ENCODE measurements at places on chromosomes 1 and 21. TPM values are rescaled to one million over a fixed set of nuclear protein-coding genes. Genes with fewer than 3 reads are reported as not detected.

PLD5 gene
- not detected for total RNA-seq

ICOSLG gene
- 1.1 TPM for total RNA-seq

FLG2 gene
- total RNA-seq = not detected

NBPF3 gene
- 112 TPM for total RNA-seq

CXADR gene
- 5.6 TPM for total RNA-seq

PRDM15 gene
- total RNA-seq = 7.2 TPM

LIN28A gene
- not detected for total RNA-seq

F11R gene
- 12.7 TPM for total RNA-seq

TP53BP2 gene
- total RNA-seq = 58.6 TPM

SPATA1 gene
- 0.88 TPM for total RNA-seq

TBX19 gene
- 0.44 TPM for total RNA-seq

AGL gene
- total RNA-seq = 6.8 TPM

EVA1C gene
- total RNA-seq = 11.3 TPM

CLDN19 gene
- not detected for total RNA-seq

TNFRSF8 gene
- total RNA-seq = under 0.01 TPM

SCCPDH gene
- 35.5 TPM for total RNA-seq

AMY1B gene
- total RNA-seq = not detected

TRIM17 gene
- 0.66 TPM for total RNA-seq

RRP15 gene
- total RNA-seq = 5.0 TPM

PIK3CD gene
- 23.2 TPM for total RNA-seq

CLIC6 gene
- total RNA-seq = not detected

GPR52 gene
- 3.1 TPM for total RNA-seq

RAB4A gene
- total RNA-seq = 12.9 TPM

LRRC53 gene
- total RNA-seq = not detected

All from placental pericyte (primary cell).